ENCODE measurements at places on chromosomes 1 and 21.

DNA sequence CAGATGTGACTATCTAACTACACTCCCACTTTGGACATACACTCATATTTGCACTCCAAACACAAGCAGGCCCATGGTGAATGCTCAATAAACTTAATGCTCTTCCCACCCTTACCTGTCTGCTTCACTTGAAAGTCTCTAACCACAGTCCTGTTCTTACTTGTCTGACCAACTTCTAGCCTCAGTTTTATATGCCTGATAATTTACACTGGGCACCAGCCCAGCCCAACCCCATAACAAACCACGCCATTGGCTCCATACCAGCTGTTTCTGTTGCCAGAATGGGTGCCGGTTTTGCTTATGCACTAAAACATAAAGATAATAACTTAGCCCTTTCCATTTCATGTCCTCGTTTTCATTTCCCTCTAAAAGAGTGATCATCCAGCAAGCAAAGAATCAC is 395.4 kb downstream of the NTNG1 start:
- no peak for DNase-seq

- DNase-seq: no peak
These were observed 31.1 kb downstream of the PROK1 start for GRCh38 chr1:110481968-110482623.

- no peak for DNase-seq
These were observed 3.5 kb downstream of the PLEKHG5 start for GRCh38 chr1:6487804-6488484.

DNA sequence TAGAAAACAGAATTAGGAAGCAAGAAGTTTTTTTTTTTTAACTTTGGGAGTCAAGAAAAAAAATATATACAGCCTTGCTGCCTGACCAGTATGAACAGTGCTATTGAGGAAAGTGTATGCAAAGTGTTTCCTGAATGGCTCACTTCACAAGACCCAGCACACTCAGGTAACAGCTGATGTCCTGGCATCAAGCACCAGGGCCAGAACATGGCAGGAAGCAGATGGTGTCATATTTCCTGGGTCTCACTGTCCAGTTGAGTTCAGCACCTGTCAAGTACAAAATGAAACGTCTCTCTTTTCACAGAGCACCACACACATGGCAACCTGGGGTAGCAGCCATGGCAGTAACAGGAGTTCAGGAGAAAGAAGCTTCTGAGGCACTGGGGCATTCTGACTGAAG is 372.3 kb downstream of the TTLL7 start:
- no peak for DNase-seq

DNA sequence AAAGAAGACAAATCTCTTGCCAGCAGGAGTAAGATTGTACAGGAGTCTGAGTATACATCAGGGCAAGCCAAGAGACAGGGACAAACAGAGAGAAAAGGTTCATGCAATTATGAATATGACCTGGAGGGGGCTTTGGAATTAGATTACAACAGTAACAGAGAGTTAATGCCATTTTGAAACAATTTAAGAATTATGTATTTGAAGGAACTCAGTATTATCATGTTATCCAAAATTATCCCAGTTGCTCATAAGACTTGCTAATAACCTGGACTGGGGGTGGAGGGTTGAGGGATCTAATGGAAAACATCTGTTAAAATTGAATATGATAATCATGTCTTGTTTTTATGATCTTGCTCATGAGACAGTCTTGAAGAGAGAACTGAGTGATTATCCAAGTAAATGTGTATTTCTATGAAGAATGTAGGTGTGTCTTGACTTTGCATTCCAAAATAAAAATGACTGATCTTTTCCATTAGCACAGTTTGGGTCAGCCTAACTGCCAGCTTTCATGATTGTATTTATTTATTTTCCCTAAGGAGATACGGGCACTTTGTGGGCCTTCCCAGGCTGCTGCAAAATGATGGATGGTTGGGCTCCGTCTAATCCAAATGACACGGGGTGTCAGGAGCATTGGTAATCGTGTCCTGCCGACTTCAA is 117.7 kb downstream of the ERG start:
- DNase-seq: no peak

GRCh38 chr1:54456361-54456760 is 50.2 kb upstream of the SSBP3 start:
- DNase-seq: no peak
